ENCODE measurements at places on chromosomes 12 and 14.

GRCh38 chr12:54370171-54370730 lies 6.0 kb upstream of the GPR84 start:
- DNase-seq, result peak; percentile 82

DNA sequence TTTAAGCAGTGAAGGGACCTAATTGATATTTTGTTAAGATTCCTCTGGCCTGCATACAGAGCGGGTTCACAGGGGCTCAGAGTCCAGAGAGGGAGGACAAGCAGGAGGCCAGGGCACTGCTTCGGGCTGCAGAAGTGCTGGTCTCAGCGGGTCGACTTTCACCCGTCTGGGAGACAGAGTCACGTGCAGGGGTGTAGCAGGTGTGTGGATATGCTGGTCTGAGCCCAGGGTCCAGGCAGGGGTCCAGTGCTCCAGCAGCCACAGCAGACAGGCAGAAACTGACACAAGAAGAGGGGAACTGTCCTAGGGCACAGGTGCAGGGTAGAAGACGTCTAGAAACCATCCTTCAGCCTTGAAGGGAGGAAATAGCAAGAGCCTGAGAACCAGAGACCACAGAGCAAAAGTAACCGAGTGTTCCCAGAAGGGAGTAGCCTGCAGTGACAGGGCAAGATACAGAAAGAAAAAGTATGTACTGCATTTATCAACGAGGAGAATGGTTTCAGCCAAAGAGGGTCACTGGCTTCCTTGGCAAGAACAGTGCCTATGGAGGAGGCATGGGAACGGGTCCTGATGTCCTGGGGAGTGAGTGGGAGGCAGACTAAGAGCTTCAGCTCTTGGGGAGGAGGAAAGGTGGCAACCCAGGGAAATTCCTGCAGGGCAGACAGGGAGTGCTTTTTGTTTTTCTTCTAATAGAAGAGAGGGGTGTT lies 28.7 kb downstream of the FBXO21 start:
- DNase-seq, result no peak

GRCh38 chr14:55800156-55800785 lies 220.3 kb downstream of the KTN1 start:
- DNase-seq, result no peak

DNA sequence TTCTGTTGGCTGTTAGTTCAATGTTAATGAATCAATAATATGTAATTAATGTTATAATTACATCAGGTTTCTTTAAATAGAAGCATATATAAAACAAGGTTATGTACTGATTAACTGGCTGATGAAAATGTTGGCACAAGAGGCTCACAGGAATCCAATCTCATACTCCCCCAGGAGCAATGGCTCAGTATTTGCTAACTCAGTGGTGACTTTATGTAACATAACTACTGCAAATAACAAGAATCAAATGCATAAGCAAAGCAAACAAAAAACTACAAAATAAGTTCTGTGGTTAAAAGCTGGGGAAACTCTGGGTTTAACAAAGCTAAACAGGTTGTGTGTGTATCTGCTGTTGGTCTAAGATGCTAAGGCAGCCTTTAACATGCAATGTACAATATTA lies 27.7 kb upstream of the BBS10 start:
- peak; percentile 33 for DNase-seq

DNA sequence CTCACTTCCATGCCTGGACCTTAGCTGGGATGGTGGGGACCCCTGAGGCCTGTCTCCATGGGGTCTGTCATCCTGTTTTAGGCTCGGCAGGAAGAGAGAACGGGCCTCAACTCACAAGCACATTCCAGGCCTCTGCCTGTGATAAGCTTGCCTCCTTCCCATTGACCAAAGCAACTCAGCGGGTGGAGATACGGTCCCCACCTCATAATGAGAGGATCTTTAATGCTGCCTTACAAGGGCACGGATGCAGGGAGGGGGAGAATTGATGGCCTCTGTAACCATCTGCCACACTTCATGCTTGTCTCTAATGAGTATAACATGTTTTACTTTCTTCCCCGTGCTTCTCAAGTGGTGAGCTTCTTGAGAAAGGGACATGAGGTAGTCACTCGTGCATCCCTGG lies 50.0 kb downstream of the GLT1D1 start:
- DNase-seq, result no peak

DNA sequence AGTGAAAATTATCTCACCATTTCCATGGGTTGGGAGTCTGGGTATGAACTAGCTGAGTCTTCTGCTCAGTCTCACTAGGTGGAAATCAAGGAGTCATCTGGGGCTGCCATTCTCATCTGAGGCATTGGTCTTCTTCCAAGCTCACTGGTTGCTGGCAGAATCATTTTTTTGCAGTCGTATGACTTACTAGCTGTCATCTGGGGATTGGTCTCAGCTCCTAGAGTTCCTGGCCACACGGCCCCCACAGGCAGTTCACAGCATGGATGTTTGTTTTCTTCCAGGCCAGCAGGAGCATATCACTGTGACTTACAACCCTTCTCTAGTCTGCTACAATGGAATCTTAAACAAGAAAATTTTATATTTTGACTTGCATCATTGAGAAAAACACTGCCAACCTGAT lies 18.6 kb upstream of the OR10AD1 start:
- peak; percentile 2 for DNase-seq

DNA sequence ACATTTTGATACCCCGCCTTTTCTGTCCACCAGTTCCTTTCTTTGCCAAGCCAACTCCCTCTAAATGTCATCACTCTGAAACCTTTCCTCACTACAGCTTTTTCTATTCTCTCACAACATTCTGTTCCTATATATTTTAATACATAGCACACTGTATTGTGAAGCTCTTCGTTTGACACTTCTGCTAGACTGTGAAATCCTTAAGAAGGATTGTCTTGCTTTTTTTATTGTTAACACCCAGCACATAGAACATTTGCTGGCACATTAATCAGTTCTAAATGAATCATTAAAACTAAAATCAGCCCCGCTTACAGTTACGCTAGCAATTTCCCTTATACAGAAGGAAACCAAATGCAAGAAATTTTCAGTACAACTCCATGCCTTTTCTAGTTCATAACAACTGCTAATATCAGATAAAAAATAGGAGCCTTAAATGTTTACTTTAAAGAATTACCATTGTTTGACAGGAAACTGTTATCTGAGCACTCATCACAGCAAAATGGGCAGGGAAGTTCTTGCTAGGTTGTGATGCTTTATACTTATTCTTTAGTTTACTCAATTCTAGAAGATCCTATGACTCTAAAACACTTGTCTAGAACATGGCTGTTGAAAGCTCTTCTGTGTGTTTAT lies 93.5 kb downstream of the PPP1R12A start:
- no peak for DNase-seq

DNA sequence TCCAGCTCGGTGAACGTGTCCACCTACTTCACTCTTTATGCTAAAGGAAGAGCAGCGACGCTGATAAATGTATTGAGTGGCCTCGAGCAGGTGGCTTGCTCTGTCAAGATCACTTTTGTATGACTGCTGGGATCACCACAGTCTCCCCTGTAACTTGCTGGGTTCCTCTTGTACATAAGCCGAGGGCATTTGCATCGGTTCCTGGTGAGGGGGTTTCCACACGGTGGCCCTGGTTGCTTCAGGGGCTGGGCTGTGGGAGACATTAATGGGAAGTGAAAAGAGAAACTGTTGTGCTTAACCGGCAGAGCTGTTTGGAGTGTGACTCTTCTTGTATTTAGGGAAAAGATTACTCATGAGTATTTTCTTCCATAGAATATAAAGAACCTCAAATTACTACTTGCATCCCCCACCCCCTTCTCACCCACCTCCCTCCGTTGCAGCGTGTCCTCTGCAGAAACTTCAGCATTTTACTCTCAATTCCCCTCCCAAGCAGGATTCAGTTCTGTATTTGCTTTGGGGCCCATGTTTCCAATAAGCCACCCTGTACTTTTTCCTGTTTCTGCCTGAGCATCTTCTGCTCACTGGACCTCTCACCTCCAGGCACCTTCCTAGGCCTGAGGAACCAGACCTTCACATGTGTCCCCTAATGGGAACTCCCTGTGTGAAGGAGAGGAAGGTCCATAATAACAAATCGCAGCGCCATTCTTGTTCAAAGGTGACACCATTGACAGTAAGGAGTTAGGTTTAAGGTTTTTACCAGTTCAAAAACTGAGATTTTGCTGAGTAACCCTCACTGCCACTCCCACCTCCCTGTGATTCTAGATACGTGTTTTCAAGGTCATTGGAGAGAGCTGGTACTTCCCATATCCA lies 187.0 kb downstream of the ETV6 start:
- DNase-seq, result no peak

DNA sequence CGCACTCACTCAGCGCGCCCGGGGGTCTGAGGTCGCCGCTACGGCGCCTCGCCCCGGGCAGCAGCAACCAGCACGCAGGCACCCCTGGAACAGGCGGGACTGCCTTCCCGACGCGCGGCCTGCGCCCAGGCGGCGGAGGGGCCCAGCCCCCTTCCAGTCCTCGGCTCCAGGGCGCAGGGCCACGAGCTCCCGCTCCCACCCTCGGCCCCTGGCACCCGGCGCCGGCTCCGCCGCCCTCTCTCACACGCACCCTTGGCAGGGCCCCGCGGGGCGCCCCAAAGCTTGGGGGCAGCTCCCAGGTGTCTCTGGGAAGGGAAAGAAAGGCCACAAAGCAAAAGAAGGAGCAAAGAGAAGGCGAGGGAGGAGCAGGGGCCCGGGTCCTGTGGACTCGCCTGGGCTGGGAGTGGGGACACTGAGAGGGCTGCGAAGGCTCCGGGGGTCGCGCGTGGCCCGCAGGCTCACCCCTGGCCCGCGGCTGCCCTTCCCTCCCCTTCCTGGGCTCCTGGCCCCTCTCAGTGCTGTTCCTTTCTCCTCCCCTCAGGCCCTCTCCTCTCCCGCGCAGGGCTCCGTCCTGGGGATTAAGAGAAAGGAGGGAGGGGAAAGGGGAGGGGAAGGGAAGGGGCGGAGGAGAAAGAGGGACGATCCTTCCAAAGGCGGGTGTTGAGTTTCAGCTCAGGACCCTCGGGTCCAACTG lies 907 bp upstream of the EFS start:
- peak; percentile 17 for DNase-seq

DNA sequence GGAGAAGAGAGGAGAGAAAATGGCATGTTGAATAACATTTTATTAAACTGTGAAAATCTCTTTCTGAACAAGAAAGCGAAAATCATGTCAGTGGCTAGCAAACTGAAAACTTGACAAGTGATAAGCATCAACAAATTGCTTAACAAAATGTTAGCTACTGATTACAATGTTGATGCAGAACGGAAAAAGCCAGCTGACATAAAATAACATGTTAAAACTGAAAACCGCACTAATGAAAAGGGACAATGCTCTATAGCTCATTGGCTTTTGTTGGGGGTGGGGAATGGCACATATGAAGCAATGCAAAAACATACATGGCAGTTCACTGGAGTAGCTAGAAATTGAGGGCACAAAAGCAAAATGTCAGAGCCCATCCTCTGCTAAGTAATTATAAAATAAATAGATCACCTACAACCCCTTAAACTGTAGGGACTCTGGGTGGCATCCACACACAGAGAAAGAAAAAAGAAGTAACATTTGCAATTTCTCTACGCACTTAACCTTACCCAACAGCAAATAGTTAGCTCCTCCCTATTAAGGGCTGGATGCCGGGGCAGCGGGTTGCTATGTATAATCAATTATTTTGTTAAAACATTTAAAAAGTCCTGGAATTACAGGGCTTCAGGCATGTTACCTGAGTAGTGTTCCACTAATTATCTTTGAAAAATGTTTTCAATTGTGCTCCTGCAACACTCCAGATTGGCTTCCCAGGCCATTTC lies 129.2 kb upstream of the USP15 start:
- DNase-seq, result no peak

DNA sequence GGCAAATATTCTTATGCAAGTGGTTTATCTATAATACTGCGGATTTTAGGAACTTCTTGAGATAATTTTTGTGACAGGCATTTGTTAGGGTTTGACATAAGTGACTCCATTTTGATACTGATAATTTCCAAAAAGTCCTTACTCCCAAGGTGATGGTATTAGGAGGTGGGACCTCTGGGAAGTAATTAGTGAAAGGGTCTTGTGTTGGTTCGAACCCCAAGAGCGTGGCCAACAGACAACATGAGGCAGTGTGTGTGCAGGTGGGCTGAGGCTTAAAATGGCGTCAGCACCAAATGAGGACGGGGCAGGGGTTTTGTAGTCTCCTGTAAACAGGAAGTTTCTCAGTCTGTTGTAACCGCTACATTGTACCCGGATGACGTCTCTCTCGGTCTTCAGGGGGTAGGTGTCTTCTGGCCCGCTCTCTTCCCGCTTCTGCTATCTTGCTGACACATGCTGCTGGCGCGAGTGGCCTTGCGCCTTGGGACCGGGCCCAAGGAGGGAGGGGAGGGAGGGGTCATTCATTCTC lies 1.7 kb upstream of the C12orf43 start:
- DNase-seq, result no peak

DNA sequence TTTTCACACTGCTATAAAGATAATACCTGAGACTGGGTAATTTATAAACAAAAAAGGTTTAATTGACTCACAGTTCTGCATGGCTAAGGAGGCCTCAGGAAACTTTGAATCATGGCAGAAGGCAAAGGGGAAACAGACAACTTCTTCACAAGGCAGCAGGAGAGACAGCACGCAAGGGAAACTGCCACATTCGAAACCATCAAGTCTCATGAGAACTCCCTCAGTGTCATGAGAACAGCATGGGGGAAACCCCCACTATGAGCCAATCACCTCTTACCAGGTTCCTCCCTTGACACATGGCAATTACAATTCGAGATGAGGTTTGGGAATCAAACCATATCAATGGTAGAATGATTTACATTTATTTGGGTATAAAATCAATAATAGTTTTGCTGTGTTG lies 558.5 kb downstream of the TMTC2 start:
- DNase-seq, result no peak

DNA sequence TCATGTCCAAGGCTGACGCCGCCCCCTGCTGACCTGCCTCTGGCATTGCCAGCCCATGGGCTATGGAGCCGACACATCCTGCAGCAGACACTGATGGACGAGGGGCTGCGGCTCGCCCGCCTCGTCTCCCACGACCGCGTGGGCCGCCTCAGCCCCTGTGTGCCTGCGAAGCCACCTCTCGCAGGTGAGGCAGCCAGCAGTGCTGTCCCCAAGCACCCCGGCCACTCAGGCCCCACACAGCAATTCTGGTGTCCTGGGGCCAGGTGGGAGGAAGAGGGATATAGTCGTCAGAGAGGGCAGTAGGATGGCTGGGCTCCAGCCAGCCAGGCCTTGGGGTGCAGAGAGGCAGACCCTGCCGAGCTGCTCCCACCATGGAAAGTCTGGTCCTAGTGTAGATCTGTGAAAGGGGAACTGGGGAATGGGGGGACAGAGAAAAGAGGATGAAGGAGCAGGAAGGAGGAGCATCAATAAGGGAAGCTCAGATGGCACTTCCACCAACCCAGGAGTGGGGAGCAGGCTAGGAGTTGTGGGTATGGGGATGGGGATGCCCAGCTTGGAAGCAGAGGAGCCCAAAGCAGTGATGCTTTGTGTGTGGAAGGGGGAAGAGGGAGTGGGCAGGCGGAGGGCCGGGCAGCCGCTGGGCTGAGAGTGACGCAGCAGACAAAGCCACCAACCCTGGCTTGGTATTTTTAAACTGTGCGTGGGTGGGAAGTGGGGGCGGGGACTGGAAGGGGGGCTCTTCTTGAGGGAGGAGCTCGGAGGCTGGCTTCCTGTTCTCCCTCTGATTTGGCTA lies 4.7 kb downstream of the NAB2 start:
- DNase-seq, result peak; percentile 93

GRCh38 chr12:102120886-102121285 lies 903 bp downstream of the PARPBP start:
- DNase-seq, result peak; percentile 51

Data from fibroblast of mammary gland (primary cell).